ENCODE measurements at places on chromosomes 13 and 19. TPM values are rescaled to one million over a fixed set of nuclear protein-coding genes. Genes with fewer than 3 reads are reported as not detected.

RASAL3 gene
- not detected for total RNA-seq

PRSS57 gene
- not detected for total RNA-seq

GRCh38 chr13:112141643-112142400, 74.9 kb downstream of the SOX1 start:
- H3K36me3 ChIP-seq = no peaks in the 10 kb centered on the region
- H3K27me3 ChIP-seq = no peaks in the 10 kb centered on the region
- no peak for DNase-seq
- H3K4me1 ChIP-seq = no peaks in the 10 kb centered on the region
- H3K27ac ChIP-seq = no peak overlapping the region

CGB8 gene
- total RNA-seq = not detected

- H3K27me3 ChIP-seq = no peaks in the 10 kb centered on the region
- no peaks in the 10 kb centered on the region for H3K4me1 ChIP-seq
- peaks cover 4% of the 10 kb centered on the region for H3K36me3 ChIP-seq
- H3K4me3 ChIP-seq = no peak overlapping the region
These were observed 68.1 kb downstream of the ARHGEF7 start for GRCh38 chr13:111183087-111183645.
